ENCODE measurements at places on chromosomes 7 and 10.

- peak; percentile 25 for DNase-seq
These were observed 5.5 kb upstream of the LAMB4 start for GRCh38 chr7:108135446-108136190.

DNA sequence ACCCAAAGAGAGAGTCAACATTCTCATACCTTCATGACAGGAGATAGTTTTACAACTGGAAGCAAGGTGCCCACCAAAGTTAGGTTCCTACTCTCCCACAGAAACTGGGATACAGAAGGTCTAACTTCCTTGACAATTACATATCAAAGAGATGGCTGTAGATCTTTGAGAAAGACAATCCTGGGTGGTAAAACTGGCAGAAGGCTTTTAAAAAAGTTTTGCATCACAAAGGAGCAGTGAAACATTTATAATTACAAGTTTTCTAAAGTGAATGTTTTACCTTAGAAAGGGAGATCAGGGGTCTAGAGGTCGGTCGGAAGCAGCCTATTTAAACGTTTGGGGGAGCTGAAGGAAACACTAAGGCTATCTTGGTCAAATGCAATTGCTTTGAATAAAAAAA is 166.6 kb upstream of the STEAP1 start:
- DNase-seq, result no peak

DNA sequence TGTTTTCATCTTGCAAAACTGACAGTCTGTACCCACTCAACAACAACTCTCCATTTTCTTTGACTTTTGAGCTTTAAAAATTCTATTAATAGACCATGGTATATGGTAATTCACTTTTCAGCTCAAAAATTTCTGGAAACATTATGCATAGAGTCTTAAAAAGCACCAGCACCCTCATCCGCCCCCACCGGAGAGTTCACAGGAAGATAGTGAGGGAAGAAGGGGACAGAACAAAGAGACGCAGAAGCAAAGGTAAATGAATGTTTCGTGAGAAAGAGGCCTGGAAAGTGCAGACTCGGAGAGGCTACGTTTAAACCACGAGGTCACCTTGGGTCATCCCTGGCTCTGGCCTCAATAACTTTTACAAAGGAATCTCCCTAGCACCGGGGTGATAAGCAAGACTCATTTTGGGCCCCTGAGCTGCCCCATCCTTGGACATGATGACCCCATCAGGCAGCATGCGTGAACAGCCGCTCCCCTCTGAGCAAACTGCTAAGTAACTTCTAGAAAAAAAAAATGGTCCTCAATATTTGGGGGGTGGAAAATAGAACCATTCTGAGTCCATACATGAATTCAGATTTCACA is 96.3 kb downstream of the CPXM2 start:
- DNase-seq, result no peak

DNA sequence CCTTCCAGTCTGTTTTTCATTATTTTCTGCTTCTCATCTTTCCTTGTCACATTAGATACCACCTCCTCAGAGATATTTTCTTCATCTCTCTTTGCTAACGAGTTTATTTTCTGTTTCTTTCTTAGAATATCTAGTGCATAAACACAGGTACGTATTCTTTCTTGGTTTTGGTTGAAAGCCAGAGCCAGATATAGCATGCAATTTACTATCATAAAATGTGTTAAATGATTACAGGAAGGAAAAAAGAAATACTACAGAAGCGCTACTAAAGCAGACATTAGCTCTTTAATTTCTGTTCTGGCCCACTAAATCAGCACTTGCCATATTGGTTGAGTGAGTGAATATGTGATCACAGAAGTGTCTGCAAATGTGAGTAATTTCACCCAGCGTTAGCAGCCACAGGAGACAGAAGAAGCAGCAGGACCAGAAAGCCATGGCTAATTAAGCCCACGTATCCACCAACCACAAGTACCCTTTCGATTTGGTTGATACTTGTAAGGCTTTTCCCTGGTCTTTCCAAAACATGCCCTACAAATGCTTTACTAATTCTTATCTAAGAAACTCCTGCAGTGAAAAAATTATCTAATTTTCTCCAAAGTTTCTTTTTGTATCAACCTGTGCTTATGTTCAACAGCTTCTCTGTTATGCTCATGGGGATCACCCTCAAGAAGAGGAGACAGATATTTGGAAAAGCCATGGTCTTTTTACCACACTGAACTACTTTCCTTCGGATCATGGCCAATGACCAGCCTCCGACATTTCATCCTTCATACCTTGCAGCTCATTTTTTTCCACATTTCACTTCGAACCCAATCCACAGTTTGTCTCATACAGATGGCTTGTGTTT is 23.1 kb upstream of the MACC1 start:
- no peak for DNase-seq

- peak; percentile 7 for DNase-seq
These were observed 171.2 kb downstream of the ARHGAP21 start for GRCh38 chr10:24552346-24553016.

DNA sequence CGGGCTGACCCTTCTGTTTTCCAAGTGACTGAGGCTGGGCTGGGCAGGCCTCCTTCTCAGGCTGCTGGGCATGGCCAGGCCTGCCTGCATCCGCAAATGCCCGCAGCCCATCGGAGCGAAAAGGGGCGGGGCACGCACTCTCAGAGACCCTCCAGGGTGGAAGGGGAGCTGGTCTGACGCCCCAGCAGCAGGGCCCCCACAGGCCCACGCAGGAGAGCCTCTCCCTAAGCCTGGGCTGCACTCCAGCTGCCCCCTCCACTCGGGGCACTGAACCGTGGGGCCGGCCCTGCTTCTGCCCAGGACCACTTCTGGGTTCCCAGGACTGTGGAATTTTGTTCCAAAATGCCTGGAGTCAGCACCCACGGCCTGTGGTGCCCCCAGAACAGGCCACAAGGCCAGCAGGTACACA is 9.3 kb downstream of the ADAP1 start:
- no peak for DNase-seq

GRCh38 chr10:116247691-116248090 is 25.3 kb downstream of the GFRA1 start:
- no peak for DNase-seq

DNA sequence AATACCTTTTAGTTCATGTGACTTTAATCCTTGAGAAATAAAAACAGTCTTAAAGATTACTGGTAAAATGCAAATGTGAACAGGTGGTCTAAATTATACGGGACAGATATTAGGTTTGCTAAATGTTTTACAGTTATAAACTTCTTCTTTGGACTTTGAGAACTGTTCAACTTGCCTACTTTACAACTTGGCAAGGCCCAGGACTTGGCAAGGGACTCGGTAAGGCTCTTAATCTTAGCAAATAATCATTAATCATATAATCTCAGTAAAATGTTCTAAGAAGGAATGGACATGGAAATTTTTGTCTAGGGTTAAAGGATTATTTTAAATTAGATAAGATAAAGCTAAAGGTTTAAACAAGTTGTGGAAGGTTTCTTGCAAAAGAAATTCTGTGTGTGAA is 4.8 kb upstream of the UBE2D4 start:
- DNase-seq, result no peak
